ENCODE measurements at places on chromosomes 7 and 10.

GRCh38 chr7:70040970-70041766 lies 442.9 kb downstream of the AUTS2 start:
- DNase-seq, result no peak

DNA sequence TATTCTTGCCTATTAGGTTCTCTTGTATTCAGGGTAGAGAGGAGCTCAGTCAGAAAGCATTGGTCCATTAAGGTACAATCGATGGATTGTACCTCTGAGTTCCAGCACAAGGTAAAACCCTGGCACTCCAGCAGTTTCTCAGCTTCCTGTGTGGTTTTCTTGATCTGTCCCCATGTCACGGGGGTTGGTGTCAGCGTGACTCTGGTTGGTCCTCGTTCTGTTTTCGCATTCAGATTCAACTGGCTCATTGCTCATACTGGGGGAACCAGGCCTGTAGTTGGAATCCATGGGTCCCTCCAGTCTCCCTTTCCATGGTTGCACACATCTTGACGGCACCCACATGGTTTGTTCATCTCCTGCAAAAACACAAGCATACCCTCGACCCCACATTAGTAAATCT lies 32.7 kb upstream of the RASGEF1A start:
- DNase-seq, result no peak

GRCh38 chr10:90857635-90858460 lies at the start of gene HTR7:
HTR7 (minus strand) TSS chr10:90858039; CDS start chr10:90857671, 368 bp downstream.
- peak; percentile 46 for DNase-seq

DNA sequence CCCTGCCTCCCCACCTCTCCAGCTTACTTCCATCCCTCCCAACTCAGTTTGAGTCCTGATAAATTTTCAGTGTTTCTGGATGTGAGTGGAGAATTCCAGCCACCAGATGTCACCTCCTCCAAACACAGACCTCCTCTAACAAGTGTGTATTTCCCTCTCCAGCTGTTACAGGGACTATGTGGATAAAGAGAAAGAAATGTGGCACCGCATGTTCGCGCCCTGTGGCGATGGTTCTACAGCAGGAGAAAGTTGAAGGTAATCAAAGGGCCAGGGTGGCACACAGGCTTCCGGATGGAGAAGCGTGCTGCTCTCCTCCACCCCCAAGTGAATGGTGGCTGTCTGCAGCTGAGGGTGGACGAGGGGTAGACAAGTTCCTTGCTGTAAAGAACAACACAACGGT lies 14.7 kb downstream of the FKBP6 start:
- DNase-seq, result no peak

DNA sequence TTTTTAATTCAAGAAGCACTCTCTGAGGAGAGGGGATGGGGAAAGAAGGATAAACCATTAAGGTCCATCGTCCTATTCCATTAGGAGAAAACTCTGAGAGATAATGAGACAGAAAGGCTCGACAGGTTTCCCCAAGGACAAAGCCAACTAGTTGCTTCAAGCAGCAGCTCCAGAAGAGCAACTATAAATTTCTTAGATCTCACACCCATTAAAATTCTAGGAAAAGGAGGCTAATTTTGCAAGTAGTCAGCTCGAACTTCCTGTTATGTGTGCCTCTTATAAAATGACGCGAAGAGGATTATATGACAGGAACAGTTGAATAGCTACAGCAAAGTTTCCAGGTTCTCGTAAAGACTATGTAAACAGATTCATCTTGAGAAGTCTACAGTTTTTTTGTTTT lies 52.0 kb upstream of the ST8SIA6 start:
- DNase-seq, result no peak

DNA sequence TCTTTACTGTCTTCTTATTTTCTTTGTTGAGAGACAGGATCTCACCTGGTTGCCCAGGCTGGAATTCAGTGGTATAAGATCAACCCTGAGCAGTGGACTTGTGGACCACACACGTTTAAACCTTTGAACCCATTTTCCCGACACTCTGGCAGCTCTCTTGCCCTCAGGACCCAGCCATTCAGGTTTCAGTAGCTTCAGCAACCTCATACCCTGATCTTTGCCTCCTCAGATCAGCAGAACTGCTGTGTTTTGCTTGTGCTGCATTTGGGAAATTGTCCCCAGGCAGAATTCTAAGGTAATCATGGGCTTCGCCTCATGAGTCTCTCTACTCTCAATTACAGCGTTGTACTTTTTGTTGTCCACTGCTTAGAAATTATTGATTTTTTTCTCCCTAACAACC lies 317.6 kb upstream of the KIAA1217 start:
- DNase-seq, result no peak

DNA sequence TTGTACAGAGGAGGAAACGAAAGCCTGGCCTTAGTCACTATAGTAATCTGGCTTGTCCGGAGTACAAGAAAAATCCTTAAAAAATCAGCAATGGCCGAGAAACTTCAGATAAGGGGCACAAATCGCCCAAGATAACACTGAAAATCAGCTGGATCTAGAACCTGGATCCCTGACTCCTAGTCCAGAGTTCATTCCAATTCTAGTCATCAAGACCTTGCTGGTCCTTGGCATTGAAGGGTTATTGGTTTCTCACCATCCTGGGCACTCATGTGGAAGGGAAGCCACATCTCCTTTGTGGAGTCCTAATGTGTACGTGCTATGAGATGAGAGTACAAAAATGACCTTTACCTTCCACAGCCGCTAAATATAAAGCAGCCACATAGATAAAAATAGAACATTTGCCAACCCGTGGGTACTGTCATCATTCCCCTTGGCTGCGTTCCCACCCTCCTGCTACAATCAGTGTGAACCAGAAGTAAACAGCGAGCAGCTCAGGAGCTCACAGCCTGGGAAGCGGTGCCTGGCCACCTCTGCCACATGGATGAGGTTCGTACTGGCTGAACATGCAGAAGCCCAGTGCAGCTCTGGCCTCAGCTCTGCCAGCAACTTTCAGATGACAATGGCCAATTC lies 116.0 kb upstream of the PDLIM1 start:
- no peak for DNase-seq

DNA sequence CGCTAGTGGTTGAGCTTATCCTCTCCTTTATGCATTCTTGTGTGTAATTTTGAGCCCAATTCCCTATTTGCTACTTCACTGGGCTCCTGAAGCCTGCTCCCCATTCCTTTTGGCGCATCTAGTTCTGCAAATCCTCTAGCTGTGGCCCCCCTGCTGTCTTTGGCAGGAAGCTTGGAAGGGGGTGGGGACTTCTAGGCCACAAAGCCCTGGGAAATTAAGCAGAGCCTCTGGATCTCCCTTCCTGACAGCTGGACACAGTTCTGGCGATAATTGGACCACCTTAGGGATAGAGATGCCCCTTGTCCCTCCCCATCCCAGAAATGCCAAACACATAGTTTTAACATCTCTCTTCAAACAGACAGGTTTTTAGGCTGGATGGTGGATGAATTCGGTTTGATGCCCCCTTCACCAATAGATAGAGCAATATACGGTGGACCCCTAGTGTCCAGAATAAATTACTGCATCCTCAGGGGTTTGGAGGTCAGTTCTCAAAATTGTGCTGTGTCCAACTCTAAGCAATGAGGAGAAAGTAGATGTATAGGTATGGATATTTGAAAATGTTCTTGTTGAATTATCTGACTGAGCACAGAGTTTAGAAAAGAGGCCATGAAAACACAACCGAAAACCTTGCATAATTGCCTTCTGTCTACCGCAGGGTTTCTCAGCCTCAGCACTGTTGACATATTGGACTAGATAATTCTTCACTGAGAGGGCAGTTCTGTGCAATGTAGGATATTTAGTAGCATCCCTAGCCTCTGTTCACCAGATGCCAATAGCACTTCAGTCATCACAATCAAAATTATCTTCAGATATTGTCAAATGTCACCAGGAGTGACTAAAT lies 75.5 kb downstream of the PAPSS2 start:
- no peak for DNase-seq

DNA sequence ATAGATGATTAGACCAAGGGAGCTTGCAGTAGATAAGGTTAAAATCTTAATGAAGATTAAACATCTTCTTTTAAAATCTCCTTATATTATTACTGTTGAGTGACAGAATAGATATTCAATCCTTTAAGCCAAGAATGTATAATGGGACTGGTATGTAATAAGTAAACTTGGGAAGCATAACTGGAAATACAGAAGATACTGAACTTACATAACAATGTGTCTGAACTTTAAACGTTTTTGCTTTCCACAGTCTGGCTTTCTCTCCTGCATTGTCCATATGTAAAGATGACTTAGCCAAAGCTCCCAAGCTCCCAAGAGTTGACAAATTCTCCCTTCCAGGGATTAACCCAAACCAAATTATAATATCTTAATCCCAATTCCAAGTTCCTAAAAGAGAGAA lies 129.8 kb downstream of the KCND2 start:
- no peak for DNase-seq

GRCh38 chr10:17504547-17505245 lies 50.3 kb upstream of the ST8SIA6 start:
- DNase-seq, result no peak

DNA sequence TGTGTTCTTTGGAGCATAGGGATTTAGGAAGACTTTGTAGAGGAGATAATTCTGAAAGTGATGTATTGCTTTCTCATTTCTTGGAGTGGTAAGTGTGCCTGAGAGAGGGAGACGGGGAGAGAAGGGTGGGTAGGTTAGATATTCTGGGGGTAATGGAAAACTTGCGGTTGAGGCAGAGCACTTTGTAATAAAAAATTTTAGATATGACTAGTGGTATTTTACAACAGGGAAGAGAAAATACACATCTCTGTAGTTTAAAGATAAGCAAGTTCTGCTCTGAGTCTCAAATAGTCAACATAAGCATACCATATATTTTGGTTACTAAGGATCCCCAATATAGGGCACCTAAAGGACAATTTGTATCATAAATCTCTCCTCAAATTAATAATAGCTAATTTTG lies 6.6 kb downstream of the VPS50 start:
- no peak for DNase-seq

- no peak for DNase-seq
Measured at GRCh38 chr10:61486738-61487396, 33.7 kb upstream of the TMEM26 start.

DNA sequence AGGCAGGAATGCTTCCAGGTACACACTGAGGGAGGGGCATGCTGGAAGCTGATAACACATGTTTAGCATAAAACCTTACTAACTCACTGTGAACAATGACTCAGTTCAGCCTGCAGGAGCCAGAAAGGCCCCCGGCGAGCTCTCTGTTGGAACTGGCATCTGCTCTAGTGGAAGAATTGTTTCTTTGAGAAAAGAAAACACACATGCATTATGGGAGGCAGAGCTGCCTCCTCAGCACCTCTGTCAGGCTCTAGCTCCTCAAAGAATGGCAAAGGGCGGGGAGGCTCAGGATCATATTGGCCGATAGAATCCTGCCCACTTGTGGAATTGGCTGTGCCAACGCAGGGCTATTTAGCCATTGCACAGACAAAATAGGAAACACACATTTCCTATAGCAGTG lies 338.3 kb downstream of the CXCL12 start:
- DNase-seq, result no peak

DNA sequence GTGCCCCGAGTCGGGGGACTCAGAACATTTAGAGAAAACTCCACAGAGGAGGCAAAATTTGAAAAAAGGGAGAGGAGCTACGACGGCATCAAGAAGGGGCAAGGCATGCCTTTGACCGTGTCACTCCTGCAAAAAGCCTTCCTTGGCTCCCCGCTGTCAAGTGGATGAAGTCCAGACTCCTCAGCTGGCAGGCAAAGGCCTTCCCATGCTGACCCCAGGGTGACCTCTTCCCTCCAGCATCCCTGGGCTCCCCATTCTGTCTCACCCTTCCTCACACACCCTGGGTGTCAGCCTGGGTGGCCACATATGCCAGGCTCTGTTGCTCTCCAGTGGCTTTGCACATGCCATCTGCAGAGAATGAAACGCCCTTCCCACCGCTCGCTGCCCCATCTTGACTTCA lies 88.4 kb upstream of the ZMIZ1 start:
- no peak for DNase-seq

GRCh38 chr7:42192851-42193461 lies 44.1 kb downstream of the GLI3 start:
- DNase-seq, result no peak

GRCh38 chr7:106795877-106796231 lies 69.2 kb upstream of the PIK3CG start:
- DNase-seq, result no peak

DNA sequence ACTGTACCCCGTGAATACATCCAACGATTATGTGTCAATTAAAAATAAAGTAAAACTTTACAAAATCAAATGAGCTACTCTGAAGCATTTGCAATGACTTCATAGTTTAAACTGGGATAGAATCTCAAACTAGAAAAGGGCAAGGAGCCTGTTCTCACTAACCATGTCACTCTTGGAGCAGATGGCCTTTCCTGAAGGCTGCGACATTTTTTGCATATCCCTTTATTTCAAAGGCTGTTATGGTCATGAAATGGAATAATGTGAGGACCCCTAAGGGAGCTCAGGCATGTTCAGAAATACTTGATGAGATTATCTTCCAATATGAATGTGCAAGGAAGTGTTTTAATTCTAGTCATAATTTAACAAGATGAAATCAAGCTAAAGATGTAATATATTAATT lies 679.4 kb downstream of the NRG3 start:
- no peak for DNase-seq

DNA sequence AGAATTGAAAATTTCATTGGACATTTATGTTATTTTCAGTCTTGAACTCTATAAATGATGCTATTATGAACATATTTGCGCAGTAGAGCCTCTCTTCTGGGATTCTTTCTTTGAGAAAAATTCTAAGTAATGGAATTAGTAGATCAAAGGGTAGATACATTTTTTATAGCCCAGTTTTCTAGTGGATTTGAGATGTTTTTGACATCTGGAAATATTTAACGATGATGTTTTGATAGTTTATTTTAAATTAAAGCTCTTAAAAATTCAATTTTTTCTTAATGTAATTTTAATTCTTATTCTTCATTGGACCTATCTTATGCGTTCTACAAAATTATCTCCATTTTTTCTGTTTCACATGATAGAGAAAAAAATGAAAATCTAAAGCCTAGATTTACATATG lies 103.0 kb downstream of the ADAM22 start:
- DNase-seq, result no peak

DNA sequence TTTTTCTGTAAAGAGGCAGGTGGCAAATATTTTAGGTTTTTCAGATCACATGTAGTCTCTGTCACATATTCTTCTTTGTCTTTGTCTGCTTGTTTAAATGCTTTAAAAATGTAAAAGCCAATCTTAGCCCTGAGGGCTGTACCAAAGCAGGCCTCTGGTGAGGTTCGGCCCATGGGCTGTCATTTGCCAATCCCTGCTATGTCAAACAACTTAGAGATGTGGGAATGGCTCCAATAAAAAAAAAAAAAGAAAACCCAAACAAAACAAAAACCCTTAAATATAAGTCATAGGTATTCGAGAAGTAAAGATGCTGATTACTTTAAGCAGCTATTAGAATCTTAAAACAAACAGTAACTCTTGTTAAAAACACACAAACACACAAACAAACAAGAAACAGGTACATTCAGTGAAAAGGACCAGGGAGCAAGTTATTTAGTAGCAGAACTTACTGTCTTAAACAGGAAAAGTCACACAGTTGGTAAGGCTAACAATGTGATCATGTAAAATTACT lies 61.4 kb upstream of the NAMPT start:
- no peak for DNase-seq

DNA sequence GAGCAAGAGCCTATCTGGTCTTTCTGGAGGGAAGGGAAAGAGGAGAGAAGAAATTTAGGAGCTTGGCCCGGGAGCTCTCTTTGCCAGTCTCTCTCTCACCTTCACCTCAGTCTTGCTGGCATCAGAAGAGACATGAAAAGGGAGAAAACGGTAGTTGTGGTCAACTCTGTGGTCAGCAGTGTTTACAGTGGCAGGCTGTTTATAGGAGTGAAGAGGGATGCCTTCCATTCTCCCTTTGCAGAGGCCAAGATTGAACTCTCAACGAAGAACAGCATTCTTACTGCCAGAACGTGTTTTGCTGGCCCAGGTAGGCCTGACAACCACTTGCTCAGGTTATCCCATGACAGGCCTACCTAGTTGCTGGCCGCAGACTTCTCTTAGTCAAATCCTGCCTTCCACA lies 133.3 kb downstream of the CCDC3 start:
- DNase-seq, result no peak

Data from T-cell (primary cell).